ENCODE measurements at places on chromosomes 6 and 20.
A peak's percentile ranks its signal among the peaks of the same experiment; 100 is the strongest.

- DNase-seq = no peak
Observed at GRCh38 chr6:100886076-100886475, 4.9 kb upstream of the ASCC3 start.

GRCh38 chr6:40997234-40997957 is 41.6 kb downstream of the UNC5CL start:
- no peak for DNase-seq

- DNase-seq = no peak
Observed at GRCh38 chr6:41056768-41057490, 3.9 kb downstream of the APOBEC2 start.

- DNase-seq = no peak
Observed at GRCh38 chr20:8515810-8516435, 383.9 kb downstream of the PLCB1 start.

GRCh38 chr6:70666706-70667105 is 977 bp upstream of the SMAP1 start:
- DNase-seq = no peak

- DNase-seq = no peak
Observed at GRCh38 chr6:106107043-106107613, 21.0 kb downstream of the PRDM1 start.

DNA sequence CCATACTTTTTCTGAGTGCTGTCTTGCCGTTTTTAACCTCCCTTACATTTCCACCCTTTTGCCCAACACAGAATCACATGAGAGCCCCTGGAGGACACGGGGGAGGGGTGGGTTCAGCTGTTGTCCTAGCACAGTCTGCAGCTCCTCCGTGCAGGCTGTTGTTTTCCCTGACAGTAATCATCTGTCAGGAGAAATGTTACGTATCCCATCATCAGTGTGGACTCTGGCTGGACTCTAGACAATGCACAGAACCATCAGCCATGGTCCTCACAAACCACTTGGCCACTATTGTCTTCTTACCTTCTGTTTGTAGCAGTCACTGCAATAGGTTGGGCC is 92.1 kb downstream of the RIN2 start:
- peak; percentile 56 for DNase-seq

GRCh38 chr6:57261926-57262325 is 39.8 kb upstream of the RAB23 start:
- no peak for DNase-seq

GRCh38 chr6:152404086-152404857 is 232.9 kb downstream of the SYNE1 start:
- DNase-seq = no peak

- no peak for DNase-seq
Observed at GRCh38 chr6:46651816-46652215, 802 bp downstream of the CYP39A1 start.

DNA sequence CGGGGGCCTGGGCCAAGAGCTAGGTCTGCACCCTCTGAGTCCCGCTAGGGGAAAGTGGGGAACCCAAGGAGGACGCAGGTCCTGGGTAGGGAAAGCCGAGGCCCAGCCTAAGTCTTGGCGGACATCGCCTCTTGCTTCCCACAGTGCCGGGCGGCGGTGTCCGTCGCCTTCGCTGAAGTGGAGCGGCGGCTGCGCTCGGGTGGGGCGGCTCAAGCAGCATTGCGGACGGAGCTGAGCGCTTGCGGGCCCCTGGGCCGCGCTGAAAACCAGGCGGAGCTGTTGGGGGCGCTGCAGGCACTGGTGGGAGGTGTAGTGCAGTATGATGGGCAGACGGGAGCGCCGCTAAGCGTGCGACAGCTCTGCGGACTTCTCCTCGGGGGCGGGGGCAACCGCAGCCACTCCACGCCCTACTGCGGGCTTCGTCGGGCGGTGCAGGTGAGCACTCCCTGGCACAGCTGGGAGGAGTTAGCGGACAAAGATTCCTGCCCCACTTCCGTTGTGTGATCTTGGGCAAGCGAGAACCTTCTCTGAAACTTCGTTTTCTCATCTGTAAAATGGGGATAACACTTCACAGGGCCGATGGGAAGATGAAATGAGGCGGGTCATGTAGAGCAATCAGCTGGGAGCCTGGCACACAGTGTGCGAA is 4.2 kb downstream of the PRSS16 start:
- no peak for DNase-seq
